Epithelial cell of proximal tubule (primary cell): ENCODE measurements at places on chromosomes 3 and 15.

DNA sequence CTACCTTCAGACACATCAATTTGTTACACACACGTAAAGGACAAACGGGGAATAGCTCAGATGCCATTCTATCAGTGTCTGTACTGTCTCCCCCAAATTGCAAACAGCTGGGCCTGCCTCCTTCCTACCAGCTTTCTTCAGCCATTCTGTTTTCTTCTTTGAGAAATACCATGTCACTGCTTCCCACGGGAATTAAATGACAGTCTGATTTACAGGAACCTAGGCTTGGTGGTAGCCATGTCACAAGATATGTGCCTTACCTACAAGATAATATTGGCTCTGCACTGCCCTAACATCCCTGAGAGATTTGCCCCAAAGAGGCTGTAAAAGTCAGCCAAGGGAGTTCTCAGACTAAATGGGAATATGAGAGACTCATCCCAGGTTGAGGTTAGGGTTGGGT is 308.3 kb downstream of the LRTM1 start:
- DNase-seq, result no peak

GRCh38 chr15:90305932-90306331 is 40.5 kb downstream of the NGRN start:
- no peak for DNase-seq

GRCh38 chr3:116179091-116179490 is 266.2 kb downstream of the LSAMP start:
- no peak for DNase-seq

- DNase-seq, result no peak
Observed at GRCh38 chr15:60000113-60000823, 3.8 kb upstream of the FOXB1 start.

DNA sequence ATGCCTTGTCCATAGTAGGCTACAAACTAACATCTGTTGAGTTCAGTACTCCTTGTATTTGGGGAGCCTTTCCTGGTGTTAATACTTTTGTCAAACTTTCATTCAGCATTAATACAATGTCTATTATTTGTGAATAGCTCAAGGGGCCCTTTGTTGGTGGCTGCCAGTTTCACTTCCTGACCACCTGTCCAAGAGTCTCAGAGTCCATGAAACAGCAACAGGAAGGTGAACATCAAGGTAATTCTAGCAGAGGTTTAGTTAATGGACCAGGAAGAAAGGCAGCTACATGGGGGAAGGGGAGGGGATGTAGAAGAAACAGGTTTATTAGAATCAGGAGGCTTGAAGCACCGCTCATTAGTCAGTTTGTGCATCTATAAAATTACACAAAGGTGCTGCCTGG is 386.9 kb downstream of the PDCD6IP start:
- no peak for DNase-seq

DNA sequence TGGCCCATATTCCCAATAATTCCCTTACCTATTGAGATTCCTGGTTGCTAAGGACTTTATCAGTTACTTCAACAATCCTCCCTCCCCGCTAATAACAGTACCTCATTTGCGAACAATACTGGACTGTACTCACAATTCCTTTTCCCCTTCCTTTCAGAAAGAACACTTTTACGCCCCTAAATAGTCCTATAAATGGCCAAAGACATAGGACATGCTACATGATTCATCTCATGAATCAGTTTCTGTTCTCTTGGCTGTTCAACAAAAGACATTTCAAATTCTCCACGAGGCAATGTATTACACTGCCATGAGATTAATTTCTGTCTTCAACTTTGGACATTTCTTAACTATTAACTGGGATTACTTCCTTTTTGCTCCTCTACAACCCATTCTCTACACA is 264.4 kb downstream of the TIGIT start:
- peak; percentile 13 for DNase-seq

DNA sequence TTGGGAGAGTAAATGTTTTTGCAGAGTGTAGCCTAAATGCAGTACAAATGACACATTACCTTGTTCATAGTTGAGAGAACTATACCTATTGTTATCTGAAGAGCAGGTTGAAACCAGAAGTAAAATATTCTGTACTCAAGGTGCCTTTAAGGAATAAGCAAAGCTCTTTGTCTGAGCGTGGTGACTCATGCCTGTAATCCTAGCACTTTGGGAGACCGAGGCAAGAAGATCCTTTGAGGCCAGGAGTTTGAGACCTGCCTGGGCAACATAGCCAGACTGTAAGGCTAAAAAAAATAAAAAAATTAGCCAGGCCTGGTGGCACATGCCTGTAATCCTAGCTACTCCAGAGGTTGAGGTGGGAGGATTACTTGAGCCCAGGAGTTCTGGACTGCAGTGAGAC is 2.2 kb upstream of the RNF13 start:
- DNase-seq, result no peak

- DNase-seq, result no peak
Observed at GRCh38 chr3:187082758-187083375, 56.4 kb downstream of the RPL39L start.

DNA sequence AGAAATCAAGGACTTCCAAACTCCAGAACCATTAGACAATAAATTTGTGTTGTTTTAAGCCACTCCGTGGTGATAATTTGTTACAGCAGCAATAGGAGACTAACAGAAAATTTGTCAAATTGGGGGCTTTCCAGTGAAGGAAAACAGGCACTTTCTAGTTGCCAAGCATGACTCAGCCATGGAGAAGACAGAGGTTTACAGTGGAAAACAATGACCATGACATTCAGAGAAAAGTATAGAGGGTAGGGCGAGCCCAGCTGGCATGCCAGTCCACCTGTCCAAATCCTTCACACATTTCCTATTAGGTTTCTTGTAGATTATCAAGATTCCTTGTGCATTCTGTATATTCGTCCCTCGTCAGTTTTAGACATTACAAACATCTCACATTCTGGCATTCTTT is 24.9 kb downstream of the SLCO2A1 start:
- DNase-seq, result no peak

GRCh38 chr15:84955089-84955848 is 26.4 kb upstream of the PDE8A start:
- no peak for DNase-seq

GRCh38 chr3:176147251-176147650 is 1050.0 kb downstream of the TBL1XR1 start:
- no peak for DNase-seq

- DNase-seq, result no peak
Observed at GRCh38 chr3:67619991-67620390, 34.4 kb downstream of the SUCLG2 start.

DNA sequence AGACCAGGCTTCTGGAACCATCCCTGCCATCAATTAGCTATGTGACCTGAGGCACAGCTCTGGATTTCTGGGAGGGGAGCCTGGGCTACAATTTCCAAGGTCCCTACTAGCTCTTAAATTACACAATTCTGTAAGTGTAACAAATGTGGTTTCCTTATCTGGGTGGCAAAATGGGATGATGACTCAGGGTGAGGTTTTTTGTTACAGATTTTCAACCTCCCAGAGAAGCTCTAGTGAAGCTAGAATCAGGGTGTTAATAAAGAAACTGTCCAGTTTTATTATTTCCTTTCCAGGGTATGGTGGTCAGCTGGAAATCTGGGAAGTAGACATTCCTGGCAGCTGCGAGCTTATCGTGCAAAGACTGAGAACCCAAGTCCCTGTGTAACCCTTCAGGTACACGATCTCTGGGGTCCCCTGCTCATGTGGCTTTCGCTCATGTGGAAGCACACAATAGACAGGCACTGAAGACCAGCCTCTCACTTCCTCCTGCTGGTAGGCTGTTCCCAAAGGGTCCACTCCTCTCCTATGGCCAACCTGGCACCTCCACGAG is 7.3 kb downstream of the RAB27A start:
- DNase-seq, result no peak

DNA sequence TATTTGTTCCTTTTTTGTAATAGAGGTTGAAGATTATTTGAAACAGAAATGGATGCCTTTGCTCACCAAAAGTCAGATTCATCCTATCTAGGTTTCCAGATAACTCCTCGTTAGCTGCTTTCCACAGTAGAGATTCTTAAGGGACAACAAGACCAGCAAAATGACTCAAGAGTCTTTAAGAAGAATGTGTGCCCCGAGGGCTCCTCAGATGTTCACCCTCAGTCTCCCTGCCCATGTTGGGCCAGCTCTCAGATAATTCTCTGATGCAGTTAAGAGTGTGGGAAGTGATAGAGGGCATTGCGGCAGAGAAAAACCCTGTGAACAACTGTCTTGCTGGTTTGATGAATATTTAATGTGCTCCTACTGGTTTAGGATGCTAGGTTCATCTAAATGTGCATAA is 251.1 kb downstream of the PTPRG start:
- DNase-seq, result no peak

DNA sequence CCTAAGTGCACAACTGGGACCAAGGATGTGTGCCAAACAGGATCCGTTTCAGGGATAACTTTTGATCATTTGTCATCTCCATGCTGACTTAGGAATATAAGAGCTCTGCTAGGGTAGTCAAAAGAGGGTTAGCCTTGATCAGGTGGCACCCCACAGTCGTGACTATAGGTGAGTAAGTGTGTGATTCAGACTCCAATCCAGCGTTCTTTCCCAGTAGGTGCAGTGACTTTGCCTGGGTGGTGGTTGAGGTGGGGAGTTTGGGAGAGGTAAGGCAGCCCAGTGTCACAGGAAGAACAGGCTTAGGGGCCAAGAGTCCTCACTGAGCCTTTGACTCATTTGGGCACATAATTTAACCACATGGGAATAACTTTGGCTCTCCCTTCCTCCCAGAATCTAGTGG is 51.0 kb downstream of the CHDH start:
- DNase-seq, result no peak

GRCh38 chr3:195757438-195757770 is 36.6 kb downstream of the MUC20 start:
- DNase-seq, result no peak

GRCh38 chr3:10400749-10401495 is 80.0 kb upstream of the SEC13 start:
- DNase-seq, result no peak

DNA sequence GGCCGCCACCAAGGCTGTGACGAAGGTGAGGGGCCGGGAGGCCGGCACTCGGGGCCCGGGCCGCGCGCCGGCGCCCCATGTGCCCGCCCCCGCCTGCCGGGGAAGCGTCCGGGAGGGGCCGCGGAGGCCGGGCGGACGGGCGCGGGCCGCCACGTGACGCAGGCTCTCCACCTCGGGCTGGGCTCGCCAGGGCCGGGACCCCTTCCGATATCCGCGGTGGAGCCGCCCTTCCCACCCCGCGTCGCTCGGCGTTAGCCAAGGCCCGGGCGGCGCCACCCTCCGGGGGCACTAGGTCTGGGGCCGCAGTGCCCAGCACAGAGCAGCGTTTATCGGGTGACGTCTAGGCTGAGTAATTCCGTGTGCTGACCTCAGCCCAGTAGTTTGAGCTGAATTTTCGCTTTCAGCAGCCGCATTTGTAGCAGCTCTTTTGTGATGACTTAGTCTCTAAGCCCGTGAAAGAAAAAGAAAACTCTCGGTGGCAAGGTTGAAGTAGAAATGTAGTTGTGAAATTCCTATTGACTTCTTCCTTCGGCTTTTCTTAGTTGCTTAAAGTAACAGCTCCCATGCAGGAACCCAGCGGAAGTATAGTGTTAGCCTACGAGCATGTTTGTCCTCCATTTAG is 885 bp downstream of the CDV3 start:
- no peak for DNase-seq

GRCh38 chr3:130509008-130509407 is 8.0 kb upstream of the COL6A6 start:
- DNase-seq, result no peak

DNA sequence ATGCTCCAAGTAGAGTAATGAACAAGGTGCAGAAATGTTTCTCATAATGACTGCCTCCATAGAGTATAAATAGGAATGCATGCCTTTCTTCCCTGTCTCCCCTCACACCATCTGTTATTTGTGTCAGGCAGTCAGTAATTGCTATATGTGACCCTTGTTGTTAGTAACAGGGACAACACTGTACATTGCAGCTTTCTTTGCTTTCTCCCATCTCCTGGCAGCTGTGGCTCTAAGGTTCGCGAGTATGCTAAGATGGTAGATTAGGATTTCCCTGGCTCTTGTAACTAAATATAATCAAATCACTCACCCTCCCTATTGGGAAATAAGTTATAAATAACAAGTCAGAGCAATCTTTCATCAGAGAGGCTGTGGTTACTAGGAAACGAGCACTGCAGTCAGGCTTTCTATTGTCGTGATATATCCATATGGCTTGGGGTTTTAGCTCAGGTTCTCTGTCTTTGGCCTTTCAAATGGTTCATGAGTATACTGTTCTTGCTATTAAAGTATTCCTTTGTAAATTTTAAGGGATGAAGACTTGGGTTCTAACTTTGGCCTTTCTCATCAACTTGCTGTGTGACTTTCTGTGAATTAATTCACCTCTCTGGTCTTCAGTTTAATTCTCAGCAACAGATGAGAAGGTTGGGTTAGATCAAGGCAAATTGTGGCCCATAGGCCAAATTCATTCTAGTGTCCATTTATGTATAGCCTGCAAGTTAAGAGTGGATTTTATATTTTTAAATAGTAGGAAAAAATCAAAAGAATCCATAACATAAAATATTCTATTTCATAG is 8.1 kb upstream of the MINDY4B start:
- no peak for DNase-seq

- no peak for DNase-seq
Observed at GRCh38 chr3:38617586-38617985, 31.9 kb downstream of the SCN5A start.

GRCh38 chr15:37979671-37980409 is 45.4 kb downstream of the TMCO5A start:
- DNase-seq, result no peak

GRCh38 chr3:54819946-54820345 is 107.9 kb downstream of the LRTM1 start:
- no peak for DNase-seq

GRCh38 chr3:183489455-183490210 is 61.2 kb upstream of the MCF2L2 start:
- no peak for DNase-seq

- DNase-seq, result no peak
Observed at GRCh38 chr3:194814878-194815357, 129.2 kb downstream of the FAM43A start.

- DNase-seq, result no peak
Observed at GRCh38 chr3:146470425-146470990, 1.1 kb upstream of the PLSCR2 start.

DNA sequence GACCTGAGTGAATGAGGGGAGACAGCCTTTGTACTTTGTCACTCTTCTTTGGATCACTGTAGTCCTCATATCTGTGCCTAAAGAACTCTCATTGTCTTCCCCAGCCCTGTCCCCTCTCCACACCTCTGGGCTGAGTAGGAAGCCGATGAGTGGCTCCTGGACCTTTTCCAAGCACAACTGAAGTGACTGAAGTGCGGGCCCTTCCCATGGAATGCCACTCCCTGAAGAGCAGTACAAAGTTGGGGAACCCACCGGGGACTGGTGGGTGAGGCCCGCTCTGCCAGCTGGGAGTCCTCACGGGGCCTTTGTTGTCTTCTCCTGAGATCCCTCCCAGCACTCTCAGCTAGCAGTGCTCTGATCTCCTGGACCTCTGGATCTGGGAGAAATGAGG is 90.1 kb downstream of the AAGAB start:
- no peak for DNase-seq

- no peak for DNase-seq
Observed at GRCh38 chr3:171013822-171014748, 12.4 kb downstream of the SLC2A2 start.

- DNase-seq, result no peak
Observed at GRCh38 chr3:97810779-97811390, 10.9 kb upstream of the CRYBG3 start.

GRCh38 chr3:30102356-30102755 is 504.0 kb upstream of the TGFBR2 start:
- DNase-seq, result no peak

GRCh38 chr3:154176036-154176435 is 54.8 kb downstream of the ARHGEF26 start:
- no peak for DNase-seq

- peak; percentile 79 for DNase-seq
Observed at GRCh38 chr3:31880020-31880419, 101.0 kb downstream of the OSBPL10 start.
